ENCODE measurements at places on chromosomes 6 and 20. TPM values are rescaled to one million over a fixed set of nuclear protein-coding genes. Genes with fewer than 3 reads are reported as not detected.

GNRH2 gene
- polyA plus RNA-seq: not detected

ADTRP gene
- polyA plus RNA-seq: 1.6 TPM

SMLR1 gene
- not detected for polyA plus RNA-seq

FBXO5 gene
- polyA plus RNA-seq: 9.7 TPM

DNA sequence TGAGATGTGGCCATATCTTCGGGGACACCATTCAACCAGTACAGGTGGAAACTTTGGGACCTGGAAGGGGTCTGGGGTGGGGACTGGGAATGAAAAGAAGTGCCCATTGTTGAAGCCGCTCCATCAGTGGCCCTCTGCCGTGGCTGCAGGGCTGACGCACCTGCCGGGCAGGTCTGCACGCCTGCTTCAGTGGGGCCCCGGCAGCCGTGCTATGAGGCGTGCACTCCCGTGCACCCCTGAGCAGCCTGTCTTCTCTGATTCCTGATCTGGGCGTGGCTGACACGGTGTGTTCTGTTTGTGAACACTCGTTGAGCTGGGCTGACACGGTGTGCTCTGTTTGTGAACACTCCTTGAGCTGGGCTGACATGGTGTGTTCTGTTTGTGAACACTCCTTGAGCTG is 155.9 kb downstream of the TAF4 start:
- no peak for DNase-seq

All from BJ (cell line).